ENCODE measurements at places on chromosomes 3 and 15.

- peak; percentile 78 for DNase-seq
These were observed 15.5 kb upstream of the ATP1B3 start for GRCh38 chr3:141860766-141861513.

GRCh38 chr3:50645378-50645777 is 28.4 kb downstream of the MAPKAPK3 start:
- no peak for DNase-seq

DNA sequence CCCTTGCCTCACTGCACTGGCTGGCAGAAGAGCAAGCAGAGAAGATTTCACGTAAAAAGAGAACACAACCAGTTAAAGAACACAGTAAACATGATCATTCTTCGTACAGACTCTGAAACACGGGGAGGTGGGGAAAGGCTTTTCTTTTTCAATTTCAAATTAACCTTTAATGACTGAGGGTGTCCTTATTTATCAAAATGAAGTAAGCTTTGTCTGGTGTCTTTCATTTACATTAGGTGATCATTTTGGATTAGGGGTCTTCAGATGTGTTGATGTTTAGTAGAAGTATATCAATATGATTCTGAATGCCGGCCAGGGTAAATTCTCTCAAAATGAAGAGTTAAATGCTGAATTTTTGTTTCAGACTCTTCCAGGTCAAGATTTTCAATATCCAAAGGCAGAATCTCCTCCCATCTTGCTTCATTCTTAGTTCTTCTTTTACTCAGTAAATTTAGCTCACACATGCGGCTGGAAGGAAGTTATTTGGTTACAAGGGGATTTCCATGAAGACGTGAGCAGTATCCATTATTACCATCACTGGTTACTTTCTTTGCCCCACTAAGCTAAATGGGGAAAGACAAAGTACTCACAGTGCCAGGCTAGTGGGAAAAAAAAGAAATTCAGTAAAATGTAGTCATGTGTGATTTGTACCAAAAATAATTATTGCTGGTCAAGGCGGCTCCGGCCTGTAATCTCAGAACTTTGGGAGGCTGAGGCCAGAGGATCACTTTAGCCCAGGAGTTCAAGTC is 272.2 kb upstream of the NR2F2 start:
- no peak for DNase-seq

GRCh38 chr3:162770551-162770950 is 1273.9 kb downstream of the OTOL1 start:
- peak; percentile 43 for DNase-seq

- DNase-seq: peak; percentile 69
These were observed 46.3 kb downstream of the NANOGP8 start for GRCh38 chr15:35038626-35039451.

GRCh38 chr3:53729159-53729558 is 117.1 kb downstream of the CHDH start:
- no peak for DNase-seq
